Testis (tissue), 5 donors: ENCODE measurements at places on chromosomes 6 and 20. TPM values are rescaled to one million over a fixed set of nuclear protein-coding genes. Genes with fewer than 3 reads are reported as not detected.

LCA5 gene
- 15.4 TPM for total RNA-seq

DNAAF9 gene
- 36.8 TPM for total RNA-seq

GRCh38 chr20:24813936-24814335, 135.1 kb upstream of the CST7 start:
- DNase-seq: no peak

GRCh38 chr6:32845384-32845884, 1.6 kb upstream of the PSMB8 start:
- no peak for DNase-seq

DNA sequence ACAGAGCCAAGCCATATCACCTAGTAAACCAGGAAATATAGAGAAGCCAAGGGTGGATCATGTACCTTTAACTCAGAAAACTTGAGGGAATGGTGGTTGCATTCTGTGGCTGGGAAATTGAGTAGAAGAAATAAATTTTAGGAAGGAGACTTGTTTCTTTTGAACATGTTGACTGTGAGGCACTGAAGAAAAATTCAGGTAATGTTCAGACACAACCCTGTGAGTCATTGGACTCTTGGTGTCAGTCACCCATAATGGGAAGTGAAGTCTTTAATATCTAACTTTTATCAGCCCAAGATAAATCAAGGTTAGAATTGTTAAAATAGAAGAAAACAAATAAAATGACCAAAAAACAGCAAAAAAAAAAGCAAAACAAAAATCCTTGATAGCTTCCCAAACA, 98.8 kb upstream of the GRIK2 start:
- no peak for DNase-seq

- DNase-seq: no peak
Measured at GRCh38 chr6:125781314-125781868, 9.4 kb upstream of the NCOA7 start.

DNA sequence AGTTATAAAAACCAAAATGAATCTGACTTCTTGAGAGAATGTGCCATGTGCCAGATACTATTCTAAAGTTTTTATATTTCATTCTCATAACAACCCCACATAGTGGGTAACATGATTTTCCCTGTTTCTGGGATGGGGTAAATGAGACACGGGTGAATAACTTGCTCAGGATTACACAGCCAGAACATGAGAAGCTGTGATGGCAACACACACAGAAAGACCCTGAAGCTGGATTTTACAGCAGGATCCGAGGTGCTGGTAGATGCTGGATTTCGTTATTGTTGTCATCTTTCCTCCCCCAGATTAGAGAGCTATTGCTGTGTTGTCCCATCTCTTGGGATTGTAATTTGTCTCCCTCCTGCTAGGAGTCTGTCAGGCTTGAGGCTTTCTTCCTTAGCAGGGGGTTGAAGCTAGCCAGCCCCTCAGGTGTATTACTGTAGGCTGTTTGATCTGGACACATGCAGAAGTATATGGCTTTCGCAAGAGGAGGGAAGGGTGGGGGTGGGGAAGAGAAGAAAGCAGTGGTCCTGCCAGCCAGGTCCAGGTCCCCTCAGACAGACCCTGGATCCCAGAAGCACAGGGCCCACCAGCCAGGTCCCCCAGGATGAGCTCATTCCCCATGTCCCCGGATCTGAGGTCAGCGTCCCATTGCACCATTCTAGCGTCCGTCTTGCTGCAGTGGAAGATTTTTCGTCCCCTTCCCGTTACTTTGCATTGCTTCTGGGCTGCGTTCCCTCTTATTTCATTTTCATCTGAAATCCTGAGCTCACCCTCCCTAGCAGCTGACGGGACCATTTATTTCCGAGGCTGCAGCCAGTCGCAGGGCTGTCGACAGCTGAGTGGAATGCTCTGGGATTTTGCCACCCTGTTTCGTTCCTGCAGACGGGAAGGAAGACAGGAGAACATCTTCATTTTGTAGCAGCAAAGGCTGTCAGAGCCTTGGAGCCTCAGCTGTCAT, 7.3 kb upstream of the KCNG1 start:
- no peak for DNase-seq

GRCh38 chr6:44921798-44922197, 406.3 kb upstream of the RUNX2 start:
- DNase-seq: no peak

GRCh38 chr20:47577314-47577713, 75.6 kb downstream of the NCOA3 start:
- DNase-seq: no peak

- DNase-seq: no peak
Measured at GRCh38 chr6:124432620-124433019, 529.6 kb upstream of the RNF217 start.

DNA sequence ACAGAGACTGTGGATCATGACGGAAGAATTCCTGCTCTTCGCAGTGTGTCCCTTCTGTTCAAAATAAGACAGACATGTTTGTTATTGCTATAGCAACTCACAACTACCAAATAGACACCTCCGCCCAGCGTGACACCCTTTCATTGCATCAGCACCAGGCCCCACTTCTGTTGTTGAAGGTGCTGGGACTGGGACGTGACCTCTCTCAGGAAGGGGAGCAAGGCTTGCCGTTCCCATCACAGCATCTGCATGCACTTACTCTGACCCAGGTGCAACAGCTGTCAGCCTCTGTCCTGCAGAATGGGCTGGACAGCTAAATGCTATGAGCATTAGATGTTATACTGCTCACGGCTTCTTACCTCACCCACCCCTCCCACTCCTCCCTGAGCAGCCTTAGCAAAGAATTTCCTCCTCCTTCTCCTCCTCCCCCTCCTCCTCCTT, 94.1 kb downstream of the DACT2 start:
- no peak for DNase-seq

GRCh38 chr6:161273274-161273751, 548 bp downstream of the AGPAT4 start:
- no peak for DNase-seq

DNA sequence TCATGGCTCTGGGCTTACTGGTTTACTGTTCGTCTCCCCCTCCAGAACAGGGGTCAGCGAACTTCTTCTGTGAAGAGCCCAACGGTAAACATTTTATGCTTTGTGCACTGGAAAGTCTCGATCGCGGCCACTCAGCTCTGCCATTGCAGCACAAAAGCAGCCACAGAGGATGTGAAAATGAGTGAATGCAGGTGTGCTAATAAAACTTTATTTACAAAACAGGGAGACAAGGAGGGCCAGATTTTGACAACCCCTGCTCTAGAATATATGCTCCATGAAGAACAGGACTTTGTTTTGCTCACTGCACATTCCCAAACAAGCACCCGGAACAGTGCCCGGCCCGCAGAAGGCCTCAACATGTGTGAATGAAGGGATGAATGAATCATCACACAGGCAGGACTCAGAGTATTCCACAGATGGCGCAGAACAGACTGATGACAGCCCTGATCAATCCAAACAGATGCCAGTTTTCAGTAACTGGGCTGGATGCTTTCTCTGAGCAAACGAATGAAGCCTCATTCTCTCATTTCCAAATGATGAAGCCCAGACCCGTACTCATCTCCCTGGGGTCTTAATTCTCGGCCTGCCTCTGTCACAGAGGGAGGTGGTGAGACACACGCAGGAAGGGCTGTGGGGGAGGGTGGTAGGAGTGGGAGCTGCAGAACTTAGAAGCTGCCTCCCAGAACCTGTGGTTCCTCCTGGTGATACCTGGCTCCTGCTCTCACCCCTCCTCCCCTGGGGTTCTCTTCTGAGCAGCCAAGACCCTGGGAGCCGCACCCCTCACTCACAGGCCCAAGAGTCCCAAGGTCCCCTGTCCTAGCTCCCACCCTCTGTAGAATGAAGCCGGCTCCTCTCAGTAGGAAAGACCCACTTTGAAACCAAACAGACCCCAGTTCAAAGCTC, 196.4 kb downstream of the PREX1 start:
- no peak for DNase-seq

- no peak for DNase-seq
Measured at GRCh38 chr20:37933786-37934633, 31.1 kb downstream of the VSTM2L start.

- no peak for DNase-seq
Measured at GRCh38 chr20:17036541-17036940, 190.3 kb upstream of the PCSK2 start.

DNA sequence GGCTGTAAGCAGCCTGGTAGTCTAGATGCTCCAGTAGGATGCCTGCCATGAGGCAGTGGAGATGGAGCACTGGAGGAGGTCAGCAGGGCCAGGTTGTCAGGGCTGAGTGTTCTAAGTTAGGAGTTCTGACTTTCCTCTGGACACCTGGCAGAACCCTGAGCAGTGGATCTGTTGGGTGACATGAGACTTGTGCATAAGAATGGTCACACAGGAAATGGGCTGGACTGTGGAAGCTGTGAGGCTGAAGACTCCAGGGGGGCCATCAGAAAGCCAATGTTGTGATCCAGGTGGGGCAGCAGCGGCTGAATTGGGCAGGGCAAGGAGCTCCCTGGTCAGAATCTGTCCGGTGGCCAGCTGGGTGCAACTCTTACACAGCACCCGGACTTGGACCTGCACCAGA, 23.9 kb upstream of the C20orf203 start:
- no peak for DNase-seq
